ENCODE measurements at places on chromosomes 1 and 21.

- DNase-seq = no peak
These were observed 18.5 kb upstream of the EXO1 start for GRCh38 chr1:241829468-241829867.

DNA sequence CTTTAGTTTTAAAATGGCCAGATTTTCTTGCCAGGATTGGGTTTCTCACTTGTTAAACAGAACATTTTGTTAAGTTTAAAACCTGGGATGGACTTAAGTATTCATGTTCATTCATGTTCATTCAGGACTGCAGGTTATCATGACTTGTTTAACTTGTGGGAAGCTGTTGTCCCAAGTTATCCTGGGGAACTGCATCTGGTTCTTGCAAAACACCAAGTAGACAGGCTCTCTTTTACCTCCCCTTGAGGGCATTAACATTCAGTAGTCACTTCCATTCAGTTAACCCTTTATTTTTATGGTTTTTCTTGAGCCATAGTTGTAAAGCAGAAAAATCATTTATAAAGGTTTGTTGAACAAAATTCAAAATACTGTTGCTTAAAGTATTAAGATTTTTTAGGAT lies 8.1 kb downstream of the SOD1 start:
- no peak for DNase-seq

- DNase-seq = no peak
These were observed 28.9 kb downstream of the LEPR start for GRCh38 chr1:65449214-65449823.

GRCh38 chr1:178560871-178561376 lies 48.0 kb downstream of the TEX35 start:
- DNase-seq = no peak

DNA sequence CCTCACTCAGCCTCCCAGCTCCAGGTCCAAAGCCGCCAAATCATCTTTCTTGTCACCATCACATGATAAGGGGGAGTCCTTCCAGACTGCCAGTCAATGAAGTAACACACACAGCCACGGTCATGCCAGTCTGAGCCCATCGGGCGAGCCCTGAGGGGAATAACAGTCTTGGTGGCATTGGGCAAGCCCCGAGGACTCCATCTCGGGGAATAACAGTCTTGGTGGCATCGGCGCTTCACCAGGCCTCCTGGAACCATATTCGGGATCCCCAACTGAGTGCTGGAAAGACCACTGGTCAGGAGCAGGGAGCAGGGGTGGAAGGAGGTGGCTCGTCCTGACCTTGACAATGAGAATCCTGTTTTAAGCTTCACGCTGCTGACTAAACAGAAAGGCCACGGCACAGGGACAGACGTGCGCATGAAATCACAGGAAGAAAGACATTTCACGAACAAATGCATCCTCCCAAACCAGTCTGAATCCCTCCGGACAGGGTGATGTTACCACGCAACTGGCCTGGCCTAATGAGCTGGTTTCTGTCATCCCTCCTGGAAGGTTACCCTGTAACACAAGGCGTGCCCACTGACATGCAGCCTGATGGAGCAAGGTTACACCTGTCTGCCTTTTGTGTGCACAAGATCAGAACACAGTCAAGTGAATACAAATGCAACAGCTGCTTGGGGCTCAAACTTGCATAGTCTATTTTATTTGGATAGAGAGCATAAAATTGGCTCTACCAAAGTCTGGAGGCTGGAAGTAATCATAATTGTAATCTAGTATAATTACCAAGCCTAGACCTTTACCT lies 517.4 kb downstream of the KIF26B start:
- no peak for DNase-seq

GRCh38 chr1:37931102-37931360 lies 15.8 kb downstream of the INPP5B start:
- no peak for DNase-seq

GRCh38 chr1:192763243-192763642 lies 45.6 kb upstream of the RGS2 start:
- no peak for DNase-seq

- no peak for DNase-seq
These were observed 39.1 kb downstream of the UROD start for GRCh38 chr1:45051005-45051772.

DNA sequence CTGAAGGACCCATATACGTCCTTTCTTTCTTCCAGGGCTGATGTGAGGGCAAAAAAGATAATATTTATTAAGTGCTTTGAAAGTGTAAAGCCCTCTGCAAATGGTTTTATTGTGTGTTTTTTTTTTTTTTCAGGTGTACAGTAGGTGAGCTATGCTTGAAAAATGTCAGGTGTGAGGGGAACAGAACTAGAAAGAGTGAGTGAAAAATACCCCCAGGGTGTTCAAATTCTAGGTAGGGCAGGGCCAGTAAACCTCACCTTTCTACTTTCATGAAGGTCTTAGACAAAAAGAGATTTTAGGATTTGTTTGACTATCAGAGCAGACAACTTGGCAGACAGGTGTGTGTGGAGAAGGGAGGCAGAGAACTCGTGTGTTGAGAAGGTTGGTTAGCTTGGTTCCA lies 51.3 kb downstream of the ARHGEF11 start:
- DNase-seq = no peak

DNA sequence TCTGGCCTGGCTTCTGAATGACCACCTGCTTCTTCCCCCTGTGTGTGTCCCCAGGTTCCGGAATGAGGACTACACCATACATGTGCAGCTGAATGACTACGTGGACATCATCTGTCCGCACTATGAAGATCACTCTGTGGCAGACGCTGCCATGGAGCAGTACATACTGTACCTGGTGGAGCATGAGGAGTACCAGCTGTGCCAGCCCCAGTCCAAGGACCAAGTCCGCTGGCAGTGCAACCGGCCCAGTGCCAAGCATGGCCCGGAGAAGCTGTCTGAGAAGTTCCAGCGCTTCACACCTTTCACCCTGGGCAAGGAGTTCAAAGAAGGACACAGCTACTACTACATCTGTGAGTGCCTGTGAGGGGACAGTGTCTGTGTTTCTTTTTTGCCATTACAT lies 3.6 kb downstream of the EFNA1 start:
- DNase-seq = no peak

GRCh38 chr1:66283622-66284041 lies 250.3 kb upstream of the SGIP1 start:
- no peak for DNase-seq

GRCh38 chr1:170729225-170730002 lies 65.5 kb downstream of the PRRX1 start:
- DNase-seq = no peak

DNA sequence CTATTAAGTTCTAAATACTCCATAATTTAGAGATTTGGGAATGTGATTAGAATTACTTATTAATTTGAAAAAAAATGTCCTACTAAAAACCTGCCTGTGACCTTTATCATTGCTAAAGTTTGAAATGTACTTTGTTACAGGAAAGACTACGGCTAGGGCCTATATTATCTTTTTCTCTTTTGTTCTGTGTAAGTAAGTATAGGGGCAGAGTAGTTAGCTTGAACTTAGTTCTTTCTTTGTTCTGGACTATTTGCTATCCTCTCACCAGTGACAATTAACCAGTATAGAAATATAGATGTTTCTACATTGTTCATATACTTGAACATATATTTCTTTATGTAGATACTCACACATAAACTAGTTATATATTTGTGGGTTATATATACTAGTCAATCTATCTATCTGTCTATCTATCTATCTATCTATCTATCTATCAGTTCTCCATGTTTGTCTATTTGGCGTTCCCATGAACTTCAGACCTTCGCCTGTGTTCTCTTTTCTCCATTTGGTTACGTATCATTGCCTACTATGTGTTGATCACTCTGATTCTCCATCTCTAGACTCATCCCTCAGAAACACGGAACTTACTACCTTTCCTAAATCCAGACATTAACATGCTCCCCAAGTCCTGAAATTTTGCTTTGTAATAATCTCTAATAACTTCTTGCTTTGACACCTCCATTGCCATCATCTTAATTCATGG lies 3.3 kb downstream of the PTPRC start:
- DNase-seq = no peak

- no peak for DNase-seq
These were observed 60.7 kb upstream of the DIP2A start for GRCh38 chr21:46397993-46398392.

DNA sequence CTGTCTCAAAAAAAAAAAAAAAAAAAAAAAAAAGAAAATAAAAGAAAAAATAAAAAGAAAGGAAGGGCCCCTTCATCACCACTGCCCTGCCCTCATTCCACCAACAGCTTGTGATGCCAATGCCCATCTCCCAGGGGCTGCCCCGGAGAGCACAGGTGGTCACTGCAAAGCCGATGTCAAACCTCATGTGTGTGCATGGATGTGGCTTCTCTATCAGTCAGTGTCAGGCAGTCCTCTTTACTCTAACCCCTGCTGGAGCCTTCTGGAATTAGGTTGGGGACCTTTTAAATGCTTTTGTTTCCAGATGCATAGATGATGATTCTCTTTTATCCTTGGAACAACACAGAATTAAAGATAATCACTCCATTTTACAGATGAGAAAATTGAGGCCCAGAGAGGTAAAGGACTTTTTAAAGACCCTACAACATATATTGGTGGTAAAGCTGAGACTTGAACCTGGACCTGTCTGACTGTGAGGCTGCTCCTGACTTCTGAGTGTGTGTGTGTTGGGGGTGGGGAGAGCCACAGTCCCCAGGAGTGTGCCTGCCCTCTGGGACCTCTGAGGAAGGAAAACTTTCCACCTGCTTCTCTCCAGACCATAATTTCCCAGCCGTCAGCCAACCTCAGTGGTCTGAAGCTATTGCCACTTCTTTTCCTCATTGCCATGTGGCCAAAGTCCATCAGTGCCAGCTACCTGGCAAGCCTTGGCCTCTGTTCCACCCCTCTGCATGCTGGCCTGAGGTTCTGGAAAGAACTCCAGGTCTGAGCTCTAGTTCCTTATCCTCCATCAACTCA lies 3.0 kb upstream of the TMEM54 start:
- DNase-seq = no peak

- no peak for DNase-seq
These were observed 91.7 kb downstream of the ATG4C start for GRCh38 chr1:62875676-62876075.

GRCh38 chr1:172698224-172698623 lies 39.3 kb downstream of the FASLG start:
- no peak for DNase-seq

GRCh38 chr1:1090424-1091343 lies 16.6 kb upstream of the RNF223 start:
- no peak for DNase-seq

DNA sequence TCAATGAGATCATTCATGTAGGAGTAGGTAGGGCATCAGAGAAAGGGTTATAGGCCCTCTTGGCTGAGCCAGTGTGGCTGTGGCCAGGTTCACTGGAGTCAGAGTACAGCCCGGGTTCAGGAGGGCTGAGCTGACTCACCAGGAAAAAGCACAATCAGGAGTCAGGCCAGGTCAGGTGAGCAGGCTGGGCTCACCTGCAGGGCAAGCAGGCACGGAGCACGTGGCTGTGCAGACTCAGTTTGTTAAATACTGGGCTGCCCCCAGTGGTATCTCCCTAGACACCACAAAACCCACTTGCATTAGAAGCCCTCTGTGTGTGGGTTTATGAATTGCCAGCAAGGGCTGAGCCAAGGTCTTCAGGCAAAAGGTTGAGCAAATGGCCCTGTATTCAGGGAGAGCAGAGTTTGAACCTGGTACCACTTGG lies 122.1 kb upstream of the SERBP1 start:
- no peak for DNase-seq

DNA sequence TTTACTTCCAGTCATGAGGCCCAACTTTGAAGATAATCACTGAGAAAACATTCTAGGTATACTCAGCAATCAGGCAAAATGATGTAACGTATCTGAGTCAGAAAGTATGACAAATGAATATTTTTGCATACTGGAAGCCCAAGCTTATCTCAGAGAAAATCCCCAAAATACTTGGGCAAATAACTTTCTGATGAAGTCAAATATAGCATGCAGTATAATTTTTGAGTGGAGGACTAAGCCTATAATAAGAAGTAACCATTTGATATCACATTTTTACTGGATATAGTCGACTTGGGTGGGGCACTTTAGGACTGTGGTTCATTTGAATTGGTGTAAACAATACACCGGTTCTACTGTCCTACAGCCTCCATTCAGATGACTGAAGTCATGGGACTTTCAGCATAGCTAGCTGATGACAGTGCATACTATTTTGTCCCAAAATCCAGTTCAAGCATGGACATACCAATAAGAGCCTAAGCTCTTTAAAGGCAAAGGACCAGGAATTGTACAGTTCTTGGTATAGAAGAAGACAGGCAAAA lies 2.3 kb upstream of the GADD45A start:
- DNase-seq = no peak

GRCh38 chr1:201147396-201148015 lies 6.8 kb downstream of the TMEM9 start:
- DNase-seq = no peak

GRCh38 chr1:96554364-96554763 lies 167.2 kb upstream of the PTBP2 start:
- no peak for DNase-seq

DNA sequence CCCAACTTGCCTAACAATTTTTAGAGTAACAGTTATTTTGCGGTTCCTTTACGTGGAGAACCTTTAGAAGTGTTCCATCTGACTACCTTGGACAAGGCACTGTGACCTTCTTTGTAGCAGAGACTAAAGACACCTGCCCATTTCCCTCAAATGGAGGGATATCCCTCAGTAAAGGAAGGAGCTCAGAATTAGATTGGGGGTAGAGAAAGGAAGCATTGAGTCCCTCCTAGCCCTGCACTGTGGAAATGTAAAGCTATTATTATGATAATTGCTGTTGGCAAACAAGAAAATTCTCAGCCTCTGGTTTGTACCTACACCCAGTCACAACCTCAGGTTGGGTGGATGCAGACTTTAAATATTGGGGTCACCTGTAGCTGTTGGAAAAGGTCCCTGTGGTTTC lies 72.6 kb upstream of the MACF1 start:
- no peak for DNase-seq

GRCh38 chr21:45322960-45323461 lies 35.3 kb upstream of the POFUT2 start:
- no peak for DNase-seq

GRCh38 chr1:150484861-150485260 lies 2.4 kb upstream of the TARS2 start:
- DNase-seq = no peak

DNA sequence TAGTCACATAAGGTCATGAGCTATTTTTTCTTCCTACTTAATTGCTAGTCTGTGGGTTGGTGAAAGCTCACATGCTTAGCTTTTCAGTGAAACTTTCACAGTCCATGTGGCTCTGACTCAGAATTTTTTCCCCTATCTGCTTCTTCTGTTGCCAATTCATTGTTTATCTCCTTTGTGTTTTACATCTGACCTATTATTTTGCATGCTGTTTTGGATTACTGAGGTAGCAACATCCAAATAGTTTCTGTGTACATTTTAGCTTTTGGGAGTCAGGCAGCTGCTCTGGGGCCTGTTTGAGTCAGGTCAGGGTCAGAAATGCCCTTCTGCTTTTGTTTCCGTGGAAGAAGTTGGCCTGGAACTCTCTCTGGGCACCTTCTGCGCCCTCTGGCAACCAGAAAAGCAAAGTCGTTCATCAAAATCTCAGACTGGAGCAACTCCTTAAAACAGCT lies 40.0 kb downstream of the ROR1 start:
- no peak for DNase-seq

DNA sequence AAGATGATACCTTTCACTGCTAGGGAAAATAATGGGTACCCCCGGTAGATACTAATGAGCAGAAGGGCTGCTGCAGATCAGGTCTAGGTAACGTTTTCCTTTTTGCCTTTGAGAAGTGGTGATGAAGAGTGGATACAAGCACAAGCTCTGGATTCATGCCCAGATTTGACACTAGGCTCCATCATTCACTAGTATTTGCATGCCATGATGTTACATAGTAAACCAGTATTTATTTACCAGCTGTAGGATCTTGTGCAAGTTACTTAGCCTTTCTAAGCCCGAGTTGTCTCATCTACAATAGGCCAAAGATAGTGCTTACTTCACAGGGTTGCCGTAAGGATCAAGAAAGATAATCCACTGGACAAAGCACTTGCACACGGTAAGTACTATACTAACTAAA lies 14.2 kb downstream of the PTPN14 start:
- DNase-seq = no peak

All from NCI-H187 treated with DMSO at 0.1 percent for 48 hours (cell line).